ENCODE measurements at places on chromosomes 1 and 21.

DNA sequence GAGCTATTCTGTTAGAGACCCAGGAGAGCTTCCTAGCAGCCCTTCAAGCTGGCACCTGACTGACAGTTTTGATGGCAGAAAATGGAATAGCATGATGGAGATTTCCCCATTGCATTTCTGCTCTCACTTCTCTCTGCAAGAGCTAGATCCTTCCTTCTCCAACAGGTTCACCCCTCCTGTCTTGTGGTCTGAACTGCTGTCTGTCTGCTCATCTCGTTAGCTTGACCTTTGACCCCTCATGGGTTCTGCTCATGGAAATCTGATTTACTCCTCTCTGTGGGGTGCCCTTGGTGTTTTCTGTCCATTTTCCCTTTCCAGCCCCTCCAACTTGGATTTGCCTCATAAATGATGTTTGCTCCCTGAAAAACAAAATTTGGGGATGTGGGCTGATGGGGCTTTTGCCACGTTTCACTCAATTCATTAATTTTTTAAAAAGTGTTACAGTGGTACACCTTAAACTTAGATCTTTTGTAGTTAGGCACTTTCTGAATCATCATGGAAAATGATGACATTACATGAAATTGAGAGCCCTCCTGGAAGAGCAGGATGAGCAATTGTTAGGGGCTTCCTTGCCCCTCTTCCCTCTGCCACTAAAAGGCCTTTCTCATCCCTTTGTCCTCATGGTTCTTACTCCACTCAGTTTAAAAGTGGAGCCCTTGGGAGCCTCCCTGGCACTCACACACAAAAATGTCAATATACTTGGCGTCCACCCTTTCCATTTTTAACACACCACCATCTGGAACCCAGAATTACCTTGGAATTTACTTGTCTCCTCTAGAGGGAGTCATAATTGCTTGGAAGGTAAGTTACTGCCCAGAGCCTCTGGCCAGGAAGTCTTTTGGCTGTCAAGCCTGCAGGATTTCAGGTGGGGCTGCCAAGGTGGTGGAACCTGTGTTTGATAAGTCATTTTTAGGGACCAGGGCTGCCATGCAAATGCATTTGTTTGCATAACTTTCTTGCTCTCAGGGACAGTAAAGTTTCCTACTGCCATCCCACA is 31.9 kb upstream of the IL19 start:
- no peak for DNase-seq

DNA sequence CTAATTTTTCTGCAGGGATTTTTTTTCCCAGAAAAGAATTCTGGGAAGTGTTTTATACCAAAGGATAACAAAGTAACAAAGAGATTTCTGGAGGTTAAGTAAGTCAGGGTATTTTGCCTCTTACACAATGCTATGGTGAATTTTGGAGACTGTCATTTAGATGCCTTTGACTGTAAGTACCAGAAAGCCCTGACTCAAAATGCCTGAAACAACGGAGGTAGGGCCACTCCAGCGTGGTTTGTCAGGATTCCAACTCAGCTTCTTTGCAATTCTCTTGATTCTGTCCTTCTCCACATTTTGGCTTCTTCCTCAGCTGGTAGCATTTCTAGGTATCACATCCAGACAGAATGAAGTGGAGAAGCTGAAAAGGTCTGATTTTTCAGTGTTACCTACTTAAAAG is 106.5 kb downstream of the UCHL5 start:
- no peak for DNase-seq

DNA sequence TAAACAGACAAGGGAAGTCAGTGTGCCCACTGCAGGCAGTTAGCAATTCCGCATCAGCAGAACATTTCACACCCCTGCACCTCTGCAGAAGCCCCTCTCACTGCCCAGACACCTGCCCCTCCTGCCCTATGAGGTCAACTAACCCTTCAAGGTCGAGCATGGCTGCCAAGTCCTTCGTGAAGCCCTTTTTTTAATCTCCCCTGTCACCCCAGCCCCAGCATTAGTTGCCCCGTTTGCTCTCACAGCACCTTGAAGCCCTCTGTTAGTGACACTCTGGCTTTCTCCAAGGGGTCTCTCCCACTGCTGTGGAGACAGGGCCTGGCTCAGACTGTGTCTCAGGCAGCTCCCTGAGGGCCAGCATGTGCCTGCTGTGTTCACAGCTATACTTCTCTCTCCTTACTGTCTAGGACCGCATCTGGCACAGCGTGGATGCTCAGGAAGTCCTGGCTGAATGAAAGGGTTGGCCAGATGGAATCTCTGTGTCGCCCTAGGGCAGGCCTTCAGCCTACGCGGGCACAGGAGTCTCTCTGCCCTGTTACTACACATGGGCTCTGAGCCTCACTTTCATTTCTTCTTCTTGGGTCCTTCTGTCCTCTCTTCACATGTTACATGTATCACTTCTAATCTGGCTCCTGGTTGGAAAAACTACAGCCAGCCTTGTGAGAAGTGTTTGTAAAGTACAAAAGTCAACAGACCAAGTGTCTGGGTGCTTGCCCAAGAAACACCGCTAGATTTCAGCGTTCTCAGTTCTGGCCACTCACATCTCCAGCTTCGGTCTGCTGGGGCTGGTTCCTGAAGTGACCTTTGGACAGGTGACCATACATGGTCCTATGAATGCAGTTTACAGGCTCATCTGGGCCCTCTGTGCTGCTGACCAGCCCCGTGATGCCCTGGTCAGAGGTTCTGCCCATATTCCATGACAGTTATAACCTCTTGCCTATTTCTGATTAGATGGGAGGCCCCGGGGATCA is 19.7 kb downstream of the SLC2A1 start:
- no peak for DNase-seq

DNA sequence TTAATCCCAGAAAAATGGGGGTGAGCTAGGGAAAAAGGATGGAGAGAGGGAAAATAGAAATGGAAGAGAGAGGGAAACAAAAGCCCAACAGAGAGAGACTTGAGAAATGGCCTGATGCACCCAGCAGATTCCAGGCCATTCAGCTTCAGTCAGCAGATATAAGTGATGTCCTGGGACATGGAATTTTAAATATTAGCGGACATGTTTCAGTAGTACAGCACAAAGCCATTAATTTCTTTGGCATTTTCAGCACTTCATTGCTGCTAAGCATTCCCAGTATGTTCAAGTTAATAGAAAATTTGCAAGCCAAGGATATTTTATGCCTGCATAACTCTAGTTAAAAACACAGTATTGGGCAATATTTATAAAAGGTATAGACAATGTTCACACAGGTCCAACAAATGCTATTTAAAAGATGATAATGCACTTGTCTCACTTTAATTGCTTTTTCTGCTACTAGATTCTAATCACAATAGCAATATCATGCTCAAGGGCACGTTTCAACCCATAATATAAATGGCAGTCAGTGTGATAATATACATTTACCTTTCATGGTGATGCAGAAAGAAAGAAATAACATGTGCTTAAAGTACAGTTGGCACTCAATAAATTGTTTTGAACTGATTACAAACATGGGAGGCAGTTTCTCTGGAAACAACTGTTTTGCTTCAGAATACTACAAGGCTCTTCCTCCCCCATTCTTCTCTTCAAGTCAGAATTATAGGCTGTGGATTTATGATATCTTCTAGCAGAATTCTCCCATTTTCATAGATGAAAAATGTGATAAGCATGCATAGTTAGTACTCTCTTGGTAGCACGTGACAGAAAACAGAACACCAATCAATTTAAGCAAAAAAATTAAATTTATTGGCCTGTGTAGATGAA is 108.1 kb upstream of the MAGI3 start:
- no peak for DNase-seq

DNA sequence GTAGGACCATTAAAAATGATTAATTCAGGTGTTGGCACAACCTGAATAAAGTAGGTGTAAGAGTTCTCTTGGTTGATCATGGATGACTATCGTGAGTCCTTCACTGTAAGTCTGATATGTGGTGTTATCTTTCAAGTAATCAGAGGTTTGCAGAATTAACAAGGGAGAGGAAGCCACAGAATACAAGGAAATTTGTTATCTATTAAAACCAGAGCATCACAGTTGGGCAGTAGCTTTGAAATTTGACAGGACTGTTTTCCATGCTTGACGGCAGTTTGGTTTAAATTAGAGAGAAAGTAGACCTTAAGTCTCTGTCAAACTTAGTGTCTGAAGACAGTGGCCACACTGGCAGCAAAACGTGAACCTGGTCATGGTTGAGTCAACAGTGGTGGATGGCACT is 139.5 kb upstream of the KCNK2 start:
- no peak for DNase-seq

- no peak for DNase-seq
These were observed 143.1 kb downstream of the TPR start for GRCh38 chr1:186231861-186232436.

DNA sequence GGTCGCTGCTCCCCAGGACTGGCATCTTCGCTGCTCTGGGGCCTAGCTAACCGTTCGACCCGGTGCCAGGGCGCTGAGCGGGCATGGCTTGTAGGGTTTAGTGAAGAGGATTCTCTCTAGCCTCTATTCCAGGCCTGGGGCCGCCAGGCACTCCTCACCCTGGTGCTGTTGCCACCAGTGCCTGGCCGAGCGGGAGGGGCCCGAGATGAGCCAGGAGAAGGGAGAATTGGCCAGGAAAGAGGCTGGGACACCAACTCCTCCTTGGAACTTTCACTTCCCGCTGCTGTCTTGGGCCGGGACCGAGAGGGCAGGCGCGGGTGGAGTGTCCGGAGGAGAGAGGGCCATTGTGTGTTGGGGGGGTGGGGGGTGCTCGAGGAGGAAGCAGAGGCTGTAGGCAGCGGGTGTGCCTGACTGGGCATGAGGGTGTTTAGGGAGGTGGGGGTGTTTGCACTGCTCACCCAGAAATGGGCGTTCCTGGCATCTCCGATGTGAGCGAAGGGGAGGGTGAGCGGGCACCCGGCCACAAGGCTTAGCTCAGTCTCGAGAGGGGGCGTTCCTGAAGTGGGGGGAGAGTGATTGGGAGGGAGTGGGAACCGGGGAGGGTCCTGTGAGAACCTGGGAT is 772 bp downstream of the ADAM15 start:
- DNase-seq, result peak; percentile 68

GRCh38 chr1:214933375-214933774 is 149.2 kb upstream of the KCNK2 start:
- DNase-seq, result no peak

DNA sequence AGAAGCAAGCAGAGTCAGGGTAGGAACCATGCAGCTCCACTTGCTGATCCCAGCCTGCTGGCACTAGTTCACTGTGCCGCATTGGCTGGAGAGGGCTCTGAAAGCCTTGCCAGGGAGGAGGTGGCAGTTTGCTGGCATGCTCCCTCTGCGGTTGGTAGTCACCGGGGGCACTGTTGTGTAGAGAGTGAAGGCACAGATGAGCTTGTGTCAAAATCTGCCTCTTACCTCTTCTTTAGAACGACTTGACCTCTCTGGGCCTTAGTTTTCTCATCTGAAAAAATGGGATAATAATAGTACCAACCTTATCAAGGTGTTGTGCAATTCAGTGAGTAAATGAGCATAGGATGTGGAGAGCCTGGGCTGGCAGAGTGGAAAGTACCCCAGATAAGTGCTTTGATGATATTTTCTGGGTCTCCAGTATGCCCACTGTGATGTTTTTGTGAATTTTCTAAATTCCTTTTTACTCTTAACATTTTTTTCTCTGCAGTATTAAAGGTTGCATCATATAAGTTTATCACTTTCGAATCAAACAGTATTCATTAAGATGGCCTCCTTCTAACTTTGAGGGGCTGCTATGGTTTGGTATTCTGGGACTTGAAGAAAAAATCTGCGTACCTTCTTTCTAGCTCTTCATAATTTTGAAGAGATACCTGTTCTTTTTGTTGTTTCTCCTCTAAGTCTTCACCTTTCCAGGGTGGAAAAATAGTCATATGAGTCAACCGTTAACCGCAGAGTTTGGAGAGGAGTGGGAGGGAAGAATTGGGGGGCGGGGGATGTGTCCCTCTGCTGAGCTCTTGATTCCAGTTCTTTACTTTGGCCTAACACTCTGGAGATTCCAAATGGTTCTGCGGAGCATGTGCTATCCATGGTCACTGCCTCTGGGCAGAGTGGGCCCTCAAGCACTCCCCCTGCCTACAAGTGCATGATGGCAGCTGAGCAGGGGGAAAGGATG is 26.8 kb downstream of the SZRD1 start:
- no peak for DNase-seq

- no peak for DNase-seq
These were observed 32.7 kb downstream of the ALG14 start for GRCh38 chr1:95040032-95040525.

DNA sequence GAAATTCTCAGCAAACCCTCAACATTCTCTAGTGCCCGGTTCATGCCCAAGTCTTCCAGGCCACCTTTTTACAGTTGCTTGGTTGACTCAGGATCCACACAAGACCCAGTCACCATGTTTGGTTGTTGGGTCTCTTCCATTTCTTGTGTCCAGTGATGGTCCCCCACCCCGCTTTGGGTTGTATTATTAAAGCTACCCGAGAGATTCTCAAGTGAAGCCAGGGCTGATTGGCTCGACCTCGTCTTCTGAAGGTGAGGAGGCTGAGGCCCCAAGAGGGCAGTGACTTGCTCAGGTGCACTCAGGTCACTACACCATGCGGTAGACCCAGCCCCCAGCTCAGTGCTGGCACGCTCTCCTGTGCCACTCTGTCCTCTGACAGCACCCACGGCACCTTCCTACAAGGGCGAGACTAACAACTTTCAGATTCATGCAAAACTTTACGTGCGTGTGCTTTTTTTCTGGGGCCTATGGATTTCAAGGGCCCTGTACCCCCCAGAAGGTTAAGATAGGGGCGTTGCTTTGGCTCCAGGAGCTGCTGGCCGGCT is 50.3 kb downstream of the CAPN9 start:
- DNase-seq, result no peak

- no peak for DNase-seq
These were observed 21.6 kb downstream of the TNN start for GRCh38 chr1:175089136-175089718.

DNA sequence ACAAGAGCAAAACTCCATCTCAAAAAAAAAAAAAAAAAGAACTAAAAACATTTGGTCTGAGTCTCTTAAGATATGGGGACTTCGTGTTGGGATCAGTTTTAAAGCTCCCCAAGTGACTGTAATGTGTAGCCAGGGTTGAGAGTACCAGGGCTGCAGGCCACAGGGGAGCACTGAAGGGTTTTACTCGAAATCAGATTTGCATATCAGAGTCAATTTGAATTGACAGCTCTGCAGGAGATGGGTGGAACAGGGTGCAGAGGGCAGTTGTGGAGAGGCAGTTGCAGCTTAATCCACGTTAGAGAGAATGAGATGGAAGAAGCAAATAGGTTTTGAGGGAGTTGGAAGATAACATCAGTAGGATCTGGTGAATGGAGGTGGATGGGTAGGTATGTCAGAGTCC is 20.6 kb upstream of the ELOA start:
- no peak for DNase-seq

DNA sequence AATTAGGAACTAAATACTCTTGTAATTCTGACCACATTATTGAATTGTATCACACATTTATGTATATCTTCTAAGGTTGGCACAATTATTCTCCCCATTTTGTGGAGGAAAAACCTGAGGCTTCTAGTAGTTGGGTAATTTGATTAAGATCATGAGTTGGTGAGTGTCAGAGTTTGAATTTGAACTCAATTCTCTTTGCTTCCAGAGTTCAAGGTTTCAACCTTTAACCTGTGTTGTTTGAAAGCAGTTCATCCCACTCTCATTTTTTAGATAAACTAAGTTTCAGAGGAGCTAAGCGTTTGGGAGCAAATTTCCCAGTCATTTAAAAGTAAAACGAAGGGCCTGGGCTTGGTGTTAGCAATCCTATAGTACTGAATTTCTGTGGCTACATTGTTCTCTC is 293.4 kb downstream of the ADGRL2 start:
- no peak for DNase-seq
